ENCODE measurements at places on chromosomes 4 and X. TPM values are rescaled to one million over a fixed set of nuclear protein-coding genes. Genes with fewer than 3 reads are reported as not detected.

- DNase-seq, result no peak
These were observed 190.9 kb downstream of the SHOX start for GRCh38 chrX:821327-822107.

ALAS2 gene
- 5.6 TPM for total RNA-seq

- DNase-seq, result no peak
These were observed 50.4 kb upstream of the KDR start for GRCh38 chr4:55175779-55176231.

- no peak for DNase-seq
These were observed 77.5 kb downstream of the HHIP start for GRCh38 chr4:144723471-144723870.

DNA sequence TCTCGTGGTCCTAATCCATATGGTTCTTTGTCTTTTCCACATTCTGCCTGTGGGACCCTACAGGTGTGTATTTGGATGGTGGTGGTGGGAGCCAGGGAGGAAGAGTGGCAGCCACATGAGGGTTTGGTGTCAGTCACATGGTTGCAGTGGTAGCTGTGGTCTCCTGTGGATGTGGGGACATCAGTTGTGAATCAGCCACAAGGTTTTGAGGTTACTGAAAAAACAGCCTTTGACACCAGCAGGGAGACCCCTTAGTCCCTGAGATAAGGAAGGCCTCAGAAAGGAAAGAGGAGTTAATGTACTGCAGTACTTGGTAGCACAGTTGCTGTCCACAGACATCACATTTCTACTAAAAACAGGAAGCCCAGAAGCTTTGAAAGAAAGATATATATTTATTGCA, 15.8 kb upstream of the GAGE10 start:
- DNase-seq, result no peak

- no peak for DNase-seq
These were observed 76.5 kb upstream of the BOD1L1 start for GRCh38 chr4:13704035-13704434.

CXXC4 gene
- total RNA-seq, result 0.74 TPM

GRCh38 chr4:8834681-8835220, 36.9 kb downstream of the HMX1 start:
- DNase-seq, result no peak

GRCh38 chr4:17142232-17142711, 243.8 kb upstream of the LDB2 start:
- DNase-seq, result no peak

GUCY2F gene
- total RNA-seq, result not detected
